ENCODE measurements at places on chromosomes 3 and 15.

GRCh38 chr3:101212730-101213129 lies 107.6 kb downstream of the IMPG2 start:
- DNase-seq, result no peak

DNA sequence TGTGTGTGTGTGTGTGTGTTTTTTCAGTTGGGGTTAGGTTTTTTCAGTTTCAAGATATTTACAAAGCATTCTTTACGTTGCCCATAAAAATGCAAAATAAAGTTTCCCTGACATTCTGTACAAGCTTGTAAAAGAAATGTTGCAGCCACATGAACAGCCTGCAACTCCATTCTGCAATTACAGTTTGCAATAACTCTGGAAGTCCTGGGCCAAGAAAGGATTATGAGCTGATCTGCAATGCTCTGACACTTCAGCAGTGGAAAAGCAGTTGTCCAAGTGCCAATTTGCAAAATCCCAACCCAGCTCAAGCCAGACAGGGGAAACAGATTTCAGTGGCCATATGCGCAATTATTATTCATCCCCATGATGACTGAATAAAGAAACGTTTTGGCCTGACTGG lies 322.1 kb downstream of the MEX3B start:
- peak; percentile 49 for DNase-seq

DNA sequence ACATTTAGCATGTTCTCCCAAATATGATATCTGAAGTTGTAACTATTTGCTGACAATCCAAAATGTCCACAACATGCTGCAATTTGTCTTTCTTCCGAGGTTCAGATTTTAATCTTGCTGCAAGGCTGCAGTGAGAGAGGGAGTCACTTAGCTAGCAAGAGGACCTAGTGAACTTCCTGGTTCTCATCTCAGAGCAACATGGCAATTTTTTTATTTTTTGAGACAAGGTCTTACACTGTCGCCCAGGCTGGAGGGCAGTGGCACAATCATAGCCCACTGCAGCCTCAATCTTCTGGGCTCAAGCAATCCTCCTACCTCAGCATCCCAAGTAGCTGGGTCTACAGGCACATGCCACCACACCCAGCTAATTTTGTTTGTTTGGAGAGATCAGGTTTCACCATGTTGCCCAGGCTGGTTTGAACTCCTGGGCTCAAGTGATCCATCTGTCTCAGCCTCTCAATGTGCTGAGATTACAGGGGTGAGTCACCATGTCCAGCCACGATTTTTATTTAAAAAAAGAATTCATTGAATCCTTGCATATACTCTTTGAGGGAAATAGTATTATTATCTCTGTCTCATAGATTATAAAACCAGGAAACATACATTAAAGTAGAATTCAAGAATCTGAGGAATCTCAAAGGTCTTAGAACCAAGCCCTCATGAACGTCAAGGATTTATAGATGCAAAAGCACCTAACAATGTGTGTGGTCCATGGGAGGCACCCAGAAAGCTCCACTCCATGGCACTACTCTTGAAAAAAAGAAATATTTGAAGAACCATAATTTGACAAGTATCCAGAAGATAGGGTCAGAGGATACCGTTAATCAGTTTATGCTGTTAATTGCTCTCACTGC lies 9.1 kb downstream of the HDC start:
- no peak for DNase-seq

DNA sequence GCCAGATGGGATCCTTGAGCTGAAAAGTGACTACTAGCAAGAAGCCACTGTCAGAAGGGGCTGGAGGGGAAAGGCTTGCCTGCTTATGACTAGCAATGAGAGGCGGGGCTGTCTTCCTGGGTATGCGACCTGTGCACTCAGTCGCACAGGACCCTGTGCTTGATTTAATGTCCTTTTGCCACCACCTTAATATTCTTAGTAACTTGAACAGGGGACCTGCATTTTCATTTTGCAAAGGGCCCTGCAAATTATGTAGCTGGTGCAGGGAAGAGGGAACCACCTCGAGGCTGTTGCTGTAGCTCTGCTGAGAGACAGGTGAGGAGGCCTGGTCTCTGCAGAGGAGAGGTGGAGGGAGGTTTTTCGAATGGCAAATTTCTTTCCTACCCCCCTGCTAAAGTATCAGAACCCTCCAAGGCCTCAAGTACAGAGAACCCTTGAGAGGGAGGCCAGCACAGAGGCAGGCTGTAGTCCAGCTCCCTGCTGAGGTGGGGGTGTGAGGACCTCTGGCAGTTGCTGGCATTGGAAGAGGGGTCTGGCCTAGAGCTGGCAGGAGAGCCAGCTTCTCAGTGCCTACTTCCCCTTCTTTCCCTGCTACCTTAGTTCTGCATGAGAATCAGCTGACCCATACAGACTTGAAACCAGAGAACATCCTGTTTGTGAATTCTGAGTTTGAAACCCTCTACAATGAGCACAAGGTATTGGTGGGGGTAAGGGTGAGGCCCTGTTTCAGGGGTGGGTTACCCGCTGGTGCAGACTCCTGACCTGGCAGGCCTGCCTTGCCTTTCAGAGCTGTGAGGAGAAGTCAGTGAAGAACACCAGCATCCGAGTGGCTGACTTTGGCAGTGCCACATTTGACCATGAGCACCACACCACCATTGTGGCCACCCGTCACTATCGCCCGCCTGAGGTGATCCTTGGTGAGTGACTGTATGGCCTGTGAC lies 11.4 kb downstream of the CLK3 start:
- no peak for DNase-seq

DNA sequence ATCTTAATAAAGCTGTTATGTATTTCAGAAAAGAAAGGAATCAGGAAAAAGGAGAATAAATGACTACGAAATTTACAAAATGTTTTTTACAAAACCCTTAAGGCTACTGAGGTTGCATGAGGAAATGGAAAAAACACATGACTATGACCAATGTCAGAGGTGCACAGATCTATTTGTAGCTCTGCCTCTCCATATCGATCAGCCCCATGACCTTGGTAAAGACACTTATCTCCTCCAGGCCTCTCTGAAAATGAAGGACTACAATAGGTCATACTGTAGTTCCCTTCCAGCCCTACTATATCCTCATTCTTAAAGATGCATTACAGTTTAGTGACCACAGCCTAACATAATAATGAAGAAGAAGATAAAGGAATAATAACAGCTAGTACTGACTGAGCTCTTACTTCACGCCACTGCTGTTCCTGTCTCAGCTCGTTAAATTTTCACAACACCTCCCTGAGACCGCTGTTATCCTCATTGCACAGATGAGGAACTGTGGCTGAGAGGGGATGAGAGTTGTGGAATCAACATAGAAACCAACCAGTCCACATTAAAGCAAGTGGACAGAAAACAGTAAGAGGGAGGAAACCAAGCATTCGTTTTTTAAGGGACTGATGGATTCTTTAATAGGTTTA lies 163.2 kb downstream of the MAGI1 start:
- DNase-seq, result no peak

- DNase-seq, result no peak
Observed at GRCh38 chr3:65153850-65154512, 466.2 kb upstream of the ADAMTS9 start.

GRCh38 chr15:79494963-79495755 lies 63.0 kb downstream of the MINAR1 start:
- DNase-seq, result no peak

GRCh38 chr3:57691411-57692132 lies 1.3 kb downstream of the DENND6A start:
- DNase-seq, result no peak

DNA sequence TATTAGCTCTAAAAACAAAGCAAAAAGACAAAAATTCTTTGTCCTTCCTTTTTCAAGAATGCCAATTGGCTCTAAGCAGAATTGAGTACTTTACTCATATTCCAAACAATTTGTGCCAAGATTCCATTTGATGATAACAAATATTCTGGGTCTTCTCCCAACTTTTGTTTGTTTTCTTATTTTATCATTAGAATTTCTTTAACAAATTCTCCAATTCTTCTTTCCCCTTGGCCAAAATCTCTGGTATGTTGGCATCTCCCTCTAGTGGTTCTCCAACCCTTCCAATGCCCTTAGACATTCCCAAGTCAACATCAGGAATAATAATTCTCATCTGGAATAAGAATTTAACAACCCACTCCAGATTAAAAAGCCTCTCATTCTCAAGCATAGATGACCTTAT lies 5.3 kb downstream of the CPOX start:
- no peak for DNase-seq

GRCh38 chr3:46065750-46066256 lies 38.5 kb upstream of the XCR1 start:
- no peak for DNase-seq

- no peak for DNase-seq
Observed at GRCh38 chr3:16528106-16528505, 14.6 kb upstream of the RFTN1 start.

DNA sequence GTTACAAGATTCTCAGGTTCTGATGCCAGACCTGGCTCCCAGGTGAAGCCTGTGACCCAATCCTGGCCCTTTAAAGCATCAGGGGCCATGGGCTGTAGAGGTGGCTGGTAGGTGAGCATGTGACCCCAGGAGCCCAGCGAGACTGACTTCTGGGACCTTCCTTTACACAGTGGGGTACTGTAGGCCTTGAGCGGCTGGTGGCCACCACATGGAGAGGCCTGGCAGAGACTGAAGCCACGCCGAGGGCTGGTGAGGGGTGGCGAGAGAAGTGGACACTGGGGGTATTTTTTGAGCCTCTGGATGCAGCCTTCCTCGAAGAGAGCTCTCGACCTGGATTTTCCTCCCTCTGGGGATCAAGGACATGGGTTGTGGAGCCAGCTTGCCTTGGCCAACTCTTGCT lies 71.2 kb upstream of the ITGA11 start:
- no peak for DNase-seq

GRCh38 chr15:58346361-58346760 lies 85.4 kb upstream of the LIPC start:
- no peak for DNase-seq

DNA sequence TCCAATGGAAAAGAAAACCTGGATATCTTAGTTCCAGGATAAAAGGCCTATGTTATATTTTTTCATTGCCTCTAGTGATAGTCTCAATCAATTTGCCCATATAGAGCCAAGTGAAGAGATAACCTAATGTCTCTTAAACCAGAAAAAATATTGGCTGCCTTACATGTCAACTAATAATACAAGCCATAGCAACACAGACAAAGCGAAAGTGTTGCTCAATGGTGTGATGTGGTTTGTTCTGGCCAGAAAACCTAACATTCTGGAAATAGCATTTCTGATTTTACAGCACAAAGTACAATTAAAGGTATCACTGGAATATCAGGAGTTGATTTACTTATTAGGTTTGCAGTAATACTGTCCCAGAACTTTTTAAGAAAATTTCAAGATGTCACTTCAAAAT lies 101.5 kb downstream of the ATP8B4 start:
- DNase-seq, result no peak

GRCh38 chr3:9946112-9947024 lies 5.8 kb downstream of the PRRT3 start:
- no peak for DNase-seq
